ENCODE measurements at places on chromosomes 3 and 15.

- no peak for DNase-seq
Measured at GRCh38 chr3:112774293-112774926, 72.3 kb downstream of the CD200R1L start.

DNA sequence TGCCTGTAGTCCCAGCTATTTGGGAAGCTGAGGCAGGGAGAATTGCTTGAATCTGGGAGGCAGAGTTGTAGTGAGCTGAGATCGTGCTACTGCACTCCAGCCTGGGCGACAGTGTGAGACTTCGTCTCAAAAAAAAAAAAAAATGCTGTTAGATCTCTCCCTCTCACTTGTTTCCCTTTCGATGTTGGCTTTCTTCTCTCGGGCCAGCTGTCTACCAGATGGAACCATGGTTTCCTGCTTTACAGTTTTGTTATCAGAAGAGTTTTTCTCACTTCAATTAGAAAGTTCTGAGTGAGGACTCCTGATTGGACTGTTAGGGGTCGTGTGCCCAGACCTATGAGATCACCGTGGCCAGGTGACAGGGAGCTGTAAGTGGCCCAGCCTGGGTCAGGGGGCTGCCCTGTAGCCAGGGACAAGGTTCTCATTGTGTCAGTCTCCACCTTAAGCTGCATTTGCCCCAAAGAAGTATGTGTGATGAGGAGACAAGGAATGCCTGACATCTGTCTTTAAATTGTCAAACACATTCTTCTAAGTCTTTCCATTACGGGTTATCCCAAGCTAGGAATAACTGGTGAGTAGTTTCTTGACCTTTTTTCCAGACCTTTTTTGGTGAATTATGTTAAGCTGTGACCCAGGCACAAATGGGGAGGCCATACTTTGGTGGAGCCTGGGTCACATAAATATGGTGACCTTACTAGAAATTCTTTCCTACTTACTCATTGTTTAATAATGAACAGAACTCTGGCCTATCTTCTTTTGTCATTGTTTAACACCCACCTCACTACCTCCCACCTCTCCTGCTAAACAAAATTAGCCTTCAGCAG lies 25.2 kb downstream of the SNAPC5 start:
- DNase-seq = no peak

- DNase-seq = no peak
Measured at GRCh38 chr15:31758126-31758525, 272.2 kb upstream of the CHRNA7 start.

DNA sequence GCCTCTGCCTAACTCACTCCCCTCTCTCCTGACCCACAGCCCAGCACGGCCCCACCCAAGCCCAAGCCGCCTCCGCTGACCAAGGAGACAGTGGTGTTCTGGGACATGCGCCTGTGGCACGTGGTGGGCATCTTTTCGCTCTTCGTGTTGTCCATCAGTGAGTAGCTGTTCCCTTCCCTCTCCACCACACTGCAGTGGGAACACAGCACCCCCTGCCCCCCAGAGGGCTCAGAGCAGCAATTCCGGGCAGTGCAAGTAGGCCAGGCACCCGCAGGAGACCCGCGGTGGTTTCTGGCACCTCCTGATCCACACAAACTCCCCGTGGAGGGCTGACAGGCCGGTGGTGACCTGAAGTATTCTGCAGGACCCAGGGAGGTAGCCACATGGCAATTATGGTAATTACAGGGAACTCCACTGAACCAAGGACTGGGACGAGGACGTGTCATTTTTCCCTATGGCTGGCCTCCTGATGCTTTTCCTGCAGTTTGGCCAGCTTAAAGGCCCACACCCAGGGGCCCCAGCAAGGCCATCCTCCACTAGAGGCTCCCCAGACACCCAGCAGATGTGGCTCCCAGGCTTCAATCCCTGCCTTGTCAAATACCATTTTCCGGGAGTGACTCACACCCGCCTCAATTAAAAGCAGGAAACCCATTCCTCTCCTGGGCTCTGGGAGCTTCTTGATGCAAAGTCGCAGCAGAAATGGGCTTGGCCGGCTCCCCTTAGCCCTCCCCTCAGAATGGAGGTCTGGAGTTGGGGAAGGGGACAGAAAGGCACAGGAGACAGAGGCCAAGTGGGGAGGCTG lies 4.8 kb downstream of the TMIE start:
- DNase-seq = peak; percentile 20

DNA sequence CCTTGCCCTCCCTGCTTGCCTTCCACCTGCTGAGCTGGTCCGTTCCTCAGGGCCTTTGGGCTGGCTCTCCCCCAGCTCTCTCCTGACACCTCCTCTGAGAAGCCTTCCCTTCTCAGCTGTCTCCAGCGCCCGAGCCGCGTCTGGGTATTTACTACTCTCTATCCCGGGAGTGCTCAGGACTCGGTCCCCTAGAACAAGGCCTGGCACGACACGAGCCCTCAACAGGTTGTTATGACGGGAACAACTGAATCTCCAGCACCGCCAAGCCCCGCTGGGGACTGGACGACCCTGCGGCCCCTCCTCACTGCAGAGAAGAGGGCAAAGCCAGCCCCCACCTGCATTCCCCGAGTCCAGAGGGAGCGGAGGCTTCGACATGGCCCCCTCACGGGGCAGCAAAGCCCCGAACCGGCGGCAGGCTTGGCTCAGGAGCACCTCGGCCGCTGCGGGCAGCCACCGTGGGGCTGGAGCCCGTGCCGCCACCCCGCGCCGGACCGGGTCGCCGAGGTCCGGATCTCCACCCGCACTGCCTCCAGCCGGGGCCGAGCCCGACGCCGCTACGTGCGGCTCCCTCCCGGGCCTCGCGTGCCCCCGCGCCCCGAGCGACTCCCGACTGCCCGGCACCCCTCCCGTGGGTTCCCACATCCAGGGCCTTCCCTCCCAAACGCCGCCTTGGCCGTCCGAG lies 792 bp downstream of the TPRA1 start:
- DNase-seq = peak; percentile 64

GRCh38 chr3:112333381-112334317 lies 693 bp downstream of the CD200 start:
- DNase-seq = peak; percentile 93

GRCh38 chr3:164679245-164679644 lies 399.1 kb downstream of the SI start:
- no peak for DNase-seq

DNA sequence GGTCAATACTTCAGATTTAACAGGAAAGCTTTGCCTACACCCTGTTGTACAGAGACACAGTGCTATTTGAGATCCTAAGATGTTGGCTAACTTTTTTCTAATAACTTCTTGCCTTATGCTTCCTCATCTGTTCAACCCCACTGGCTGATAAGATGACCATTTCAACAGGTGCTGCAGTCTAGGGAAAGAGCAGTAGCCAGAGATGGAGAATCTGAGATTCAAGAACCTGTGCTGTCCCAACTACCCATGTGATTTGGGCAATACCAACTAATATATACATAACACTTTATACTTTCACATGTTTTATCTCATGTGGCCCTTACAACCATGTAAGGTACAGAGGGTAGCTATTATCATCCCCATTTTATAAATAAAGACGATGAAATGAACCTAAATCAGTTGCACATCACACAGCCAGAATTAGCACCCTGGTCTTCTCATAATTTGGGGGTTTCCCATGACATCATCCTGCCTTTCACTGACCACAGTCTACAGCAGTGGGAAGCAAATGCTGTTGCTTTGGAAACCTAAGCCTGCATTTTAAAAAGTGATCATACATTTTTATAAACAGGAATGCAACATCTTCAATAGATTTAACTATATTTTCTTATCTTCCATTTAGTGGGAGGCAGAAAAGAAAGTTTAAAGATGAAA lies 9.7 kb downstream of the TTC23 start:
- no peak for DNase-seq

GRCh38 chr3:184591789-184592188 lies 30.2 kb downstream of the EPHB3 start:
- DNase-seq = no peak
